ENCODE measurements at places on chromosomes 5 and 9. TPM values are rescaled to one million over a fixed set of nuclear protein-coding genes. Genes with fewer than 3 reads are reported as not detected.

UAP1L1 gene
- 12.8 TPM for total RNA-seq

CDC20B gene
- not detected for total RNA-seq

FAM193B gene
- total RNA-seq, result 51.0 TPM

TAF11L10 gene
- not detected for total RNA-seq

ZNF367 gene
- total RNA-seq, result 2.4 TPM

KDM4C gene
- total RNA-seq, result 37.0 TPM

PCDHB12 gene
- 2.9 TPM for total RNA-seq

DENND1A gene
- total RNA-seq, result 15.2 TPM

CD274 gene
- 1.4 TPM for total RNA-seq

ASPN gene
- 4.8 TPM for total RNA-seq

NUTM2G gene
- not detected for total RNA-seq

PCDHA10 gene
- total RNA-seq, result 0.48 TPM

PCDHA4 gene
- 1.5 TPM for total RNA-seq

- no peak for DNase-seq
Measured at GRCh38 chr9:21030389-21031035, 928 bp downstream of the HACD4 start.

- DNase-seq, result no peak
Measured at GRCh38 chr5:173320259-173320658, 8.0 kb downstream of the STC2 start.

- DNase-seq, result no peak
Measured at GRCh38 chr5:135964670-135965320, 10.0 kb upstream of the LECT2 start.

- no peak for DNase-seq
Measured at GRCh38 chr9:71710201-71710600, 58.1 kb downstream of the CEMIP2 start.

DNA sequence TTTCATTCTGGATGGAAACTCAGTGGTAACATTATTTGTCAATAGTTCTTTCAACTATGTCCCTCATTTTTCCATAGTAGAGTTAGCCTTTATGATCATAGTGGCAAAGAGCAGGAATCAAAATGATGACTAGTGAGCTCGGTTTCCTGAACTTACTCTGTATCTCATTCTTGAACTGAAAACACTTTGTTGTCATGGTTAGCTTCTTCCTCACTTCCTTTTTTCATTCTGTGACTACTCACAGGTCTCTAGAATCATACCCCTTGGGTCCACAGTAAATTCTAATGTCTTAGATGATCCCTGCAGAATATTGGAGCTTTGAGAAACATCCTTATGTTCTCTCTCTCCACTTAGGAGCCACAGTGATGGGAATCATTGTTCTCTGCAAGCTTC lies 29.4 kb upstream of the RECK start:
- no peak for DNase-seq

- no peak for DNase-seq
Measured at GRCh38 chr5:35877655-35878054, 21.0 kb downstream of the IL7R start.

GRCh38 chr5:154200221-154200620 lies 9.7 kb downstream of the GALNT10 start:
- no peak for DNase-seq

DNA sequence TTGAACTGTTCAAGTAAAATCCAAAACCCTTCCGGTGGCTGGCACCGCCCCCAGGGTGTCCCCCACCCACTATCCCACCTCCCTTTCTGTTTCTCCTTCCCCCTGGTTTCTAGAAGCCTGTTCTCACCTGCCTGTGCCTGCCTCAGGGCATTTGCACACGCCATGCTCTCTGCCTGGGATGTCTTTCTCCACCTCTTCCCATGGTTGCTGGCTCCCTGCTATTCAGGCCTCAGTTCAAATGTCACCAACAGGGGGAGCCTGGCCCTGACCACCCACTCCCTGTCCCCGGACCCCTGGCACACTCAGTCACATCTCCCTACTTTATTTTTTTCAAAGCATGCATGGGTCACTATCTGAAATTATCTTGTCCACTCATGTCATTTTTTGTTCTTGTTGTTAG lies 39.9 kb upstream of the EEIG1 start:
- no peak for DNase-seq

- DNase-seq, result no peak
Measured at GRCh38 chr5:124755565-124755964, 9.1 kb upstream of the ZNF608 start.

- DNase-seq, result no peak
Measured at GRCh38 chr5:21067724-21068123, 1079.7 kb upstream of the CDH18 start.

GRCh38 chr5:180575571-180575970 lies 15.7 kb downstream of the SCGB3A1 start:
- no peak for DNase-seq

GRCh38 chr5:114210662-114211061 lies 151.2 kb upstream of the KCNN2 start:
- DNase-seq, result no peak

DNA sequence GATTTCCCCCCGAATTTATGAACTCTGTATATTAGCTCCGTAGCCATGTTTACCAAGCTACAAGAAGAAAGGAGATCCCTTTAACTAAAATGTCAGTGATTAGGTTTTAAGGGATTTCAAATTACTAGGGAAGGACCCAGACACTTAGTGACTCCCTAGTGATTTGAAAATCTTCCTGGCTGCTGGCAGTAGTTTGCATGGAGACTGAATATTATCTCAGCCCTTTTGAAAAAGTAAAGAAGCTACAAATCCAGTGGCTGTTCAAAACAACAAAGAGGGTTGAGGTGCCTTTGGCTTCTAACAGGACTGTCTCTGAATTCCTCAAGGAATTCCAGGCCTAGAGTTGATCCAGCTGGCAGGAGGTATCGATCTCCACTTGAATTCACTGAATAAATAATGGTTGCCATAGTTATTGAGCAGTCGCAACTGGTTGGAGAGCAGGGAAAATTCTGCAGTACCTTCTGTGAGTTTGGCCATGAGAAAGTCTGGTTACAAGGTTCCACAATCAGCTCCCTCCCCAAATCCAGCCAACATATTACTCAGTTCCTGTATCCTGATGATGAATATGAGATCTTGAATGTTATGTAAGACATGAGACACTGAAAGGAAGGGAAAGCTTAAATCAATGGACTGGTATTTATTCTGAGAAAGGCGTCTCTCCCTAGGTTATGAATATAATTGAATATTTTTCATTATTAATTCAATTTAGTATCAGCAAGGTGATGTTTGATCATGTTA lies 37.7 kb downstream of the NR4A3 start:
- DNase-seq, result no peak

GRCh38 chr5:149517461-149518122 lies 33.6 kb downstream of the CSNK1A1 start:
- no peak for DNase-seq

DNA sequence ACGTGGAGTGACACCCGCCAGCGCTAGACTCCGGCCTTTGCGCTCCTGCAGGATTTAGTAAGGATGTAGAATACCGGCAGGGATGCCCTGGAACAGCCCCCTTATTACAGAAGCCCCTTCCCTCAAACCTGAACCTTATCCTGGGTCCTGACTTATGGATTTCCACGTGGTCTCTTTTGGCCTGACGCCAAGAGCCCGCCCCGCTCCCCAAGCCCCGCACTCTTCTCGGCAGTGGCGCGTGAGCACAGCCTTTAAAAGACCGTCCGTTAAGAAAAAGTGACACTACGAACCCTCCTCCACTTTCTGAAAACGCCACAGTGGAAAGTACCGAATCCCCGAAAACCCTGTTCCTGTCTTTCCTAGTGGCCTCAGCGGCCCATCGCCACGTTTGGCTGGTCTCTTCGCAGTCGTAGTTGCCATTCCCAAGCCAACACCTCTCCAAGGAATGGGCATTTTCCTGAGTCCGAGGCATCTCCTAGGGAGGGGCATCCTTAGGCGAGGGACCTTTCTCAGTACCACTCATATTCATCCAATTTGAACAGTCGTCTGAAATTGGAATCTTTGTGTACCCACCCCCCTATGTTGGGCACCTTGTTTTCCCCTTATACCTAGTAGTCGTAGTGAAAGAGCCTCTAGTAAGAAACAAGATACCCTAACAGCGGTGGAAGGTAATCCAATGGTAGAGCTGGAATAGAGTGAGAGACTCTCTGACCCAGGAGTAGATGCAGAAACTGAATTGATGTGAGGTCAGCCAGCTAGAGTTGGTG lies 732 bp upstream of the MCIDAS start:
- no peak for DNase-seq

DNA sequence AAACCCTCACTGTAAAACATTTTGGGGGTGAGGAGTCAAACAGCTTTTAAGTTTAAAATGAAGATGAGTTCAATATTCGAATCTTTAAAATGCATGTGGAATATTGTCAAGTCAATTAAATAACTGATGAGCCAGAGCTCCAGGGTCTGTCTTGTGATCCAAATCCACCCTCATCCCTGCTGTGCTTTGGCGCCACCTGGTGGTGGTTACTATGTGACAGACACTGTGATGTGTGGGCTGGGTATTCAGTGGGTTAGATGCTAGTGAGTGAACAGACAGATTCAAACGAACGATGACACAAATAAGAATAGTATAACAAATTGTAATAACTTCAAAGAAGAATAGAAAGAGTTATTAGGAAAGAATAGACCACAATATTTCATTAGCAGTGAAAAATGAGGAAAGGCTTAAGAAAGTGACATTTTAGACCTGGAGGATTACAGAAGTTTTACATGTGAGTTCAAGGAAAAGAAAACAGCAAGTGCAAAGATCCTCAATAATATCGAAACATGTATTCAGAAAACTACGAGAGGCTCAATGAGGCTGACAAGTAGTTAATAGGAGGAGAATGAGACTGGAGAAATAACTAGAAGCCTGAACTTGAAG lies 51.4 kb upstream of the CHSY3 start:
- peak; percentile 97 for DNase-seq

- no peak for DNase-seq
Measured at GRCh38 chr5:127941646-127942045, 141.9 kb upstream of the SLC12A2 start.

GRCh38 chr5:141338538-141339306 lies at the start of gene PCDHGA2:
Gene PCDHGA2 (plus strand): TSS chr5:141338760.
- DNase-seq, result no peak

DNA sequence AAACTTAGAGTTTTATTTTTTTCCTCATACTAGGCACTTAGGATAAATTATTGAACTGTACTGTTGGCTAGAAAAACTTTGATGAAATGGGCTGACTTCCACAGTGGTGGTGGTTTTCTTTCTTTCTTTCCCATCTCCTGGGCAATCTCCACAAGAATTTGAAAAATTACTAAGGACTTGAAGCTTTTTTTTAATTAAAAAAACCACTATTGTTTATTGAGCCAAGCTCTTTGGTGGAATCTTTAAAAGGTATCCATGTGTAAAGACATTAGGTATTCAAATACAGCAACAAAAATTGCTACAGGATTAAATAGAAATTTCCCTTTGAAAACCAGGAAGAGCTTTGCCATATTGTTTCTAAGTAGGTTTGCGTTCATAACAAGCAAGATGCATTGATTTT lies 14.1 kb downstream of the MARCHF6 start:
- DNase-seq, result no peak

- no peak for DNase-seq
Measured at GRCh38 chr9:89657765-89658164, 53.0 kb downstream of the GADD45G start.

- DNase-seq, result no peak
Measured at GRCh38 chr9:109143881-109144562, 23.0 kb downstream of the FRRS1L start.

- DNase-seq, result peak; percentile 56
Measured at GRCh38 chr9:83649080-83649479, 26.1 kb downstream of the IDNK start.

DNA sequence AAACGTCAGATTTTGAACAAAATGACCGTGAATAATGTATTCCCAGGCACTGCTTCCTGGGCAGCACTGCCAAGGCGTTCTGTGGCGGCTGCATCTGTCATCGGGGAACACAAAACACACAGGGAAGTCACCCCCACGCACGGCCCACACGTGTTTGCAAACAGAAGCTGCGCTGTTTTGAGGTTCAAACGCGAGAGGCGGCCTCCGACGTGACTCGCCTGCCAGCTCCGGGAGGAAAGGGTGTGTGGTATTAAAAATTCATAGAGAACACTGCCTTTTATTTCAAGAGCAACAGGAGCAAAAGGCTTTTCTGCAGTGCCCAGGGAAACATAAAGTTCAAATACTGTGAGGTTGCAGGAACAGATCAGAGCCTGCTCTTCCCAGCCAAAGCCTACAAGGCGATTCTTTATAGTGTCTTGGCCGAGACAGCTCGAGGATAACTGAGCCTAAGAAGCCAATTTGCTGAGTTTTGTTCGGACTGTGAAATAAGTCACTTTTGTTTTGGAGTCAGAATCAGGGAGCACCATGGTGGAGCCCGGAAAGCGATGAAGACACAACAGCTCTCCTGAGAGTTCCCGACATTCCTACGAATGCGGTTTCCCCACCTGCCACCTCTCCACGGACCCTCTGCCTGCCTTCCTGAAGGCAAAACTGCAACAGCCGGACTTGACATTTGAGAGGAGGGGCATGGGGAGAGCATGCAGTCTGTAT lies 115.3 kb upstream of the IRX2 start:
- DNase-seq, result no peak

DNA sequence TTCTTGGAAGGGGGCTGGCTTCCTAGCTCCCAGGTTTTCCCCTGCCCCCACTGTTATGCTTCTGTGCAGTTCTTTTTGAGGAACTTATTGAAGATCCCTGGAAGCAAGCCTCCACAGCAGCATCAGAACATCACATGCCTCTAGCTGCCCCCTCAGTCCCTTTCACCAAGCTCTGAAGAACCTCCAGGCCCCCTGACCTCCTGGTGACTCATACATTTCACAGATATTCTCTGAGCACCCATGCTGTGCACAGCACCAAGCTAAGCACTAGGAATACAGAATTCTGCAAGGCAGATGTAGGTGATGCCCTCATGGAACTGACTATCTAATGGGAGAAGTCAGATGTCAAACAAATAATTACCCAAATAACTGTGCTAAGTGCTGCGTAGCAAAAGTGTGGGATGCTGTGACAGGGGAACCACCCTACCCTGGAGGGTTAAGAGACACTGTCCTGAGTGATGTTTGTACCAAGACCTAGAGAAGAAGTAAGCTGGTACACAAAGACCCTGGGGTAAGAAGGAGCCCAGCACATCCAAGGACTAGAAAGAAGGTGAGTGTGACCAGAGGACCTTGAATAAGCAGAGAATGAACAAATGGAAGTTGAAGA lies 213.7 kb upstream of the NR4A3 start:
- no peak for DNase-seq

DNA sequence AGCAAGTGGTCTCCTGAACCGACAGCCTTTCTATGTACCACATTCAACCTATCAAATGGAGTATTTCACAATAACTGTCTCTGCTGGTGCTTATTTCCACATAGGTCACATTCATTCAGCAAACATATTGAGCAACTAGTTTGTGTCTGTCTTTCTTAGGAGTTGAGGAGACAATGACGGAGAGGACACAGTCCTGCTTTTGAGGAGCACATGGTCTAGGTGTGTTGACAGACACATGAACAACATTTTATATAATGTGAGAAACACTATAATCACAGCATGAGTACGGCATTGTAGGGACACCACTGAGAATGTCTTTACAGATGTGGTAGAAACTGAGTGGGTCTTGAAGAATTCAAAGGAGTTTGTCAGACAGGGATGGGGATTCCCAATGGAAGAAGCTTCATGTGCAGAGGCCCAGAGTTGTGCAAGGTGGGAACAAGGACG lies 28.5 kb downstream of the NFIL3 start:
- DNase-seq, result no peak
